Lung (tissue), 17 donors: ENCODE measurements at places on chromosomes 1 and 21.

GRCh38 chr21:14452031-14452726 lies 69.2 kb upstream of the HSPA13 start:
- H3K27ac ChIP-seq = no peak overlapping the region
- H3K4me1 ChIP-seq = peaks cover 6% of the 10 kb centered on the region
- no peak overlapping the region for H3K4me3 ChIP-seq
- no peak for DNase-seq

- no peaks in the 10 kb centered on the region for H3K27me3 ChIP-seq
- H3K4me1 ChIP-seq = no peaks in the 10 kb centered on the region
- H3K4me3 ChIP-seq = no peak overlapping the region
- no peaks in the 10 kb centered on the region for H3K36me3 ChIP-seq
Measured at GRCh38 chr1:65179148-65179547, 31.1 kb downstream of the AK4 start.

DNA sequence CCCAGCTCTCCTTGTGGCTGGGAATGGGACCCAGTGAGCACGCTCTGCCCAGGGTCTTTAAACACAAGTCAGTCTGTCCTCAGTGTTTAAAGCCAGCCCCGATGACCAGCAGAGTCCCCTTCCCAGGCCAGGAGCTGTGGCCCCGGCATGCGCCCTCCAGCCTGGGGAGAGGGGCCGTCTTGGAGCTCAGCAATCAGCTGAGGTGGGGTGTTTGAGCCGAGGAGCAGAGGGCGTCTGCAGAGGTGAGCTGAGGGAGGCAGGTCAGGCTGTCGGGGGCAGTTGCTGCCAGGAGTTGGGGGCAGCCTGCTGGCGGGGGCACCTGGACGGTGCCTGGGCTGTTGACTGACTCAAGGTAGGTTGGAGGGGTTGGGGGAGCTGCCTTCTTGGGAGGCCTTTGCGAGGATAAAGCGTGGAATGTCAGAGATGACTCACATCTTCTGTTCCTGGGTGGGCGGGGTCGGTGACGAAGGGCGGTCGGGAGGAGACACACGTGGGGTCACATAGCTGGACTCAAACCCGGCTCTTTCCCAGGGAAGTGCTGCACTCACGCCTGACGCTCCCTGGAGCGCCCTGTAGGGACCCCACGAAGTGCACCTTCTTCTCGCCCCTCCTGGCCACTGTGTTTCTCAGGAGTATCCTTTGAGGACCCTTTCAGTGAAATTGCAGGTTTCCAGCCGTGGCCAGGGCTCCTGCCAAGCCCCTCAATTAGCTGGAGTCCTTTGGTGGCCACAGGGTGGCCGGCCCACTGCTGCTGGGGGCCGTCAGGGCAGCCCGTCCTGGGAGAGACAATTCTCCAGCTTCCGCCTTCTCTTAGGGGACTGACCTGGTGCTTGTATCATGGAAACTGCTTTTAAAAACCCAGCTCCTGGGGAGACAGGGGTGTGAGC lies 86.2 kb downstream of the SIK1 start:
- peak overlapping the region; percentile 17 for H3K27ac ChIP-seq
- no peaks in the 10 kb centered on the region for H3K27me3 ChIP-seq
- H3K4me1 ChIP-seq = peaks cover 48% of the 10 kb centered on the region
- H3K4me3 ChIP-seq = no peak overlapping the region
- H3K36me3 ChIP-seq = no peaks in the 10 kb centered on the region

DNA sequence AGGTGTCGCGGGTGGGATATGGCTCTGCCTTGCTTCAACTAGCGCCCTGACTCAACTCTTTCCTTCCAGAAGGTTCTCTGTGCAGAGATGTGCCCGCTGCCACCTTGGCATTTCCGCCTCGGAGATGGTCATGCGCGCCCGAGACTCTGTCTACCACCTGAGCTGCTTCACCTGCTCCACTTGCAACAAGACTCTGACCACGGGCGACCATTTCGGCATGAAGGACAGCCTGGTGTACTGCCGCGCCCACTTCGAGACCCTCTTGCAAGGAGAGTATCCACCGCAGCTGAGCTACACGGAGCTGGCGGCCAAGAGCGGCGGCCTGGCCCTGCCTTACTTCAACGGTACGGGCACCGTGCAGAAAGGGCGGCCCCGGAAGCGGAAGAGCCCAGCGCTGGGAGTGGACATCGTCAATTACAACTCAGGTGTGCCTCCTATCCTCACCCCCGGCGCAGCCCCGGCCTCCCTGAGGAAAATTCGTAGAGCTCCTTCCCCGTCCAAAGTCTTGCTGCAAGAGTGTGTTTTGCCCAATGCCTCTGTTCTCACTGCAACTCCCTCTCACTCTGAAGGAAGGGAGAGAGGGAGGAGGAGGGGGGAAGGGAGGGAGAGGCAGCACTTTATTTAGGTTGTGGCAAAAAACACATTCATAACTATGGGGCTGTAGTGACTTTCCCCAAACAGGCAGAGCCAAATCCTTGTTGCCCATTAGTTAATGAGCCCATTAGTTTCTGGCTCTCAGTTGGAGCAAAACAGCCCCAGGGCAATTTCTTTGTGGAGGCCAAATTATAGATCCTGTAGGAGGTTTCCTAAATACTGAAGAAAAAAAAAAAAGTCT lies 4.3 kb downstream of the LHX9 start:
- H3K4me3 ChIP-seq = no peak overlapping the region
- H3K36me3 ChIP-seq = no peaks in the 10 kb centered on the region
- H3K4me1 ChIP-seq = no peaks in the 10 kb centered on the region
- peaks cover 71% of the 10 kb centered on the region for H3K27me3 ChIP-seq

GRCh38 chr1:68814067-68814466 lies 317.2 kb upstream of the DEPDC1 start:
- H3K27me3 ChIP-seq = no peaks in the 10 kb centered on the region
- DNase-seq = no peak
- H3K4me3 ChIP-seq = no peak overlapping the region
- H3K4me1 ChIP-seq = no peaks in the 10 kb centered on the region
